ENCODE measurements at places on chromosomes 7 and 10.

GRCh38 chr7:135168489-135169140, 1.9 kb downstream of the CYREN start:
- no peak for DNase-seq

DNA sequence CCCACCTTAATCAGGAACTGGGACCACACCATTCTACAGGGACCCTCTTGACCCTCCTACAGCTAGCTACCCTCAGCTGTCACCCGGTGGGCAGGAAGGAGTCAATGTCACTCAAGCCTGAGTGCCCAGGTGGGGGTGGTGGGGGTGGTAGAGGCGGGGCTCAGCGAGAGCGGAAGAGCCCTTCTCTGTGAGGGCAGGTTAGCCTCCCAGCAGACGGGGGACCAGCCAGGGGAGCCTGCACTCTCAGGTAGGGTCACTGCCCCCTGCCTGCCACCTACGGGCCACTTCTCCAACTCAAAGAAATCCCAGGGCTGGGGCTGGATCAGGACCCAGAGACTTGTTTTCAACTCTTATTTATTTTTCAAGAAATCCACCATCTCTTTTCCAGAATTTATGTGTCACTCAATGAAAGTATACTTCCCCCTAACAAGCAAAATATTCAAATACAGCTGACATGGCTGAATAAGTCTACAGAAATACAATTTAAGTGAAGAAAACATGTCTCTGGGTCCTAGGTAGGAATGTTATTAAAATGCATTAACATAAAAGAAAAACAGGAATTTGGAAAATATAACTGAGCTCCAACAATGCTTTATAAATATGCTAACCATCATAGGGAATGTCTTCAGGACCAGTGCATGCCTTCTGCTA, 63.4 kb upstream of the DDC start:
- DNase-seq = no peak

DNA sequence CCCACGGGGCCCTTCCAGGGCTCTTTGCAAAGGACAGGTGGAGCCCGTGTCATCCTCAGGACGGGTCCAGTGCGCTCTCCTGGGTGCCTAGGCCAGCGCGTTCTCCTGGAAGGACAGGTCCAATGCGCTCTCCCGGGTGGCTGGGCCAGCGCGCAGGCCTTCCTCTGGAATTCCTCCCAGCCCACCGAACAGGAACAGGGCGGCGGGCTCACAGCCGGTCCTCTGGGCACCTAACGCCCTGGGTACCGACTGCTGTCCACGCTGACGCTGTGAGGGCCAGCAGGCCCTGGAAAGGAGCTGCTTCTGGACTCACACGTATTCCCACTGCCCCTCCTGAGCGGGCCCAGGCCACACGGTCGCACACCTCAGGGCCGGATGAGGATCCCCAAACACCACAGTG, 49.3 kb downstream of the STK32C start:
- no peak for DNase-seq

DNA sequence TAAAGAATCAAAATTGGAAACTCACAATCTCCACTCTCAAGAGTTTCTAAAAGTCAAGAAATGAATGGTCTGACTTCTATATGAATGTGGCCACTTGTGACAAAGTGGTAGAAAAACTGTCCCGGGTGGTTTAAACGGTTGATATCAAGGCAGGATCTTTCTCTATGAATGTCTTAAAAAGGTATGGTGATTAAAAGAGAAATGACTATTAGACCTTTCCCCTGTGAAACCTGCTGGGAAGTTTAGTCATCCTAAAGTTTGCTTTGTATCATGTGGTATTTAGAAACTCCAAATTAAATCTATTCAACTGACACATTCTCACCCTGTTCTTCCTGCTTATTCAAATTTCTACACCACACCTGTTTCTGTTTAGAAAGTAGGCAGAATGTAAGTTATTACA, 492.5 kb downstream of the XPNPEP1 start:
- peak; percentile 17 for DNase-seq

- no peak for DNase-seq
Observed at GRCh38 chr10:100265821-100266485, 1.5 kb downstream of the CWF19L1 start.

DNA sequence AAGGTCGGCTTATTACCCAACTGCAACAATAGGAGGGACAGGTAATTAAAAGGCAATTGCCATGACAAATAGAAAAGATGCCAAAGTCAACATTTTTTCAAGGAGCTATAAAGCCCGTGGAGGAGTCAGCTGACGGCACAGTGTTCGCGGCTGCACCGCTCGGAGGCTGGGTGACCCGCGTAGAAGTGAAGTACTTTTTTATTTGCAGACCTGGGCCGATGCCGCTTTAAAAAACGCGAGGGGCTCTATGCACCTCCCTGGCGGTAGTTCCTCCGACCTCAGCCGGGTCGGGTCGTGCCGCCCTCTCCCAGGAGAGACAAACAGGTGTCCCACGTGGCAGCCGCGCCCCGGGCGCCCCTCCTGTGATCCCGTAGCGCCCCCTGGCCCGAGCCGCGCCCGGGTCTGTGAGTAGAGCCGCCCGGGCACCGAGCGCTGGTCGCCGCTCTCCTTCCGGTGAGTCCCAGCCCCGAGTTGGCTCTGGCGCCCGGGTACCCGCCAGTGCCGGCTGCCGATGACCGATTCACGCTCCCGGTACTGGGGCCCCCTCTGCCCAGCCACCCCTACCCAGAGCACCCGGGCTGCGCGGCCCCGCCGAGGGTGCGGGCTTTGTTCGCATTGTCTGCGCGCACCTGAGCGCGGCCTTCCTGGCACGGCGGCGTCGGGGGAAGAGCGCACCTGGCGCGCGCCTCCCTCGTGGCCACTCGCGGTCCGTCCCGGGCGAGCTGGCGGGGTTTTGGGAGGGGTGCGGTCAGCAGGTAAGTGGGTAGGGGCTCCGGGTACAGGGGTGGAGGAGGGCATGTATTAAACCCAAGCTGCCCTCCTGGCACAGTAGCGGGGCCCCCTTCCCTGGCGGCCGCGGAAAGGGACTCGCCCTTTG, at the start of gene VWA2:
VWA2 (plus strand) TSS at position 138 of the 877 bp plus-strand sequence. CDS start 9,460 bp downstream, outside the sequence.
- no peak for DNase-seq

GRCh38 chr7:55212176-55212575, 153.0 kb upstream of the LANCL2 start:
- DNase-seq = no peak

GRCh38 chr7:151553356-151553755, 33.7 kb upstream of the RHEB start:
- no peak for DNase-seq

GRCh38 chr10:128280271-128280670, 154.0 kb upstream of the MKI67 start:
- DNase-seq = no peak

- peak; percentile 53 for DNase-seq
Observed at GRCh38 chr7:67484244-67484751, 487.7 kb downstream of the TYW1 start.

- no peak for DNase-seq
Observed at GRCh38 chr7:28088901-28089714, 91.5 kb downstream of the JAZF1 start.

DNA sequence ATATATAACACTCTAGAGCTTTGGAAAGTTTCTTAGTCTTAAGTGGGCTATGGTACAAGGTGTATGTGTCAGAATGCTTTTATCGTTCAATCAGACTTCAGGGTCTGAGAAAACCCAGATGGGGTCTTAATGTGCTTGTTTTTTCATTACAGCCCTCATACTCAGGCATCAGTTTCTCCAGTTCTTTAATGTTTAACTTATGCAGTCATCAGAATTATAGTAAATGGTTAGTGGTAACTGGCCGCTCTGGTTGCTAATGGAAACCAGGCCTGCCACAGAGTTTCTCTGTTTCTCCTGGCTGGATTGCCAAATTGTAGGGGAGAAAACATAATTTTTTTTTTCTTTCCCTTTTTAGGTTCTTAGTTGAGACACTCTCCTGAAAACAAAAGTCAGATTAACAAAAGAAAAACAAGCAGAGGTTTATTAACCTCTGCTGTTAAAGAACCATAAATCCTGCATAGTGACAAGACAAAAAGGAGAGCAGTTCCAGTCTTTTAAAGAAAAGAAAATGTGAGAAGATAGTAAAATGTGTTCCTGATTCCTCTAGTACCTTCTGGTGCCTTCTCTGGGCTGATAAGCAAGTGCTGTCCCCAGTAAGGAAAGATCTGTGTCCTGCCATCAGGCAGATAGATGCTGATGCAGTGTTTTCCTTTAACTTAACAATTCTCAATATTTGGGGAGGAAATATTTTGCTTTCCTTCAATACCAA, 21.5 kb upstream of the GHITM start:
- DNase-seq = no peak

DNA sequence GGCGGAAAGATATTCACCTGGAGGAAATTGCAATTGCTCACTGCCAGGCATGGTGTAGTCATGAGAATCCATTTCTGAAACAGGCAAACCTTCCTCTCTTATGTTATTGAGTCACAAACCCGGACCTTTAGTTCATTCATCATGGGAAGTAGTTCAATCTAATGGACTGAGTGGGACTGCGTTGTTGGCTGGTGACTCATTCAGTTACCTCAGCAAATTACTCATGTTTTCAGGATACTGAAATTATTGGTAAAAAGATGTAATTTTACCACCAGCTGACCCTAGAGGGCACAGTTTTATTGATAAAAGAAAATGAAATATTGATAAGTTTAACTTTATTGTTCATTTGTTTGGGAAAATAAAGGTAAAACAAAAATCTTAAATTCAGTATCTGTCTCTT, 1194.4 kb upstream of the SORCS1 start:
- peak; percentile 85 for DNase-seq

- no peak for DNase-seq
Observed at GRCh38 chr10:98513704-98514103, 67.0 kb upstream of the HPS1 start.

- peak; percentile 66 for DNase-seq
Observed at GRCh38 chr10:33952692-33953360, 618.4 kb upstream of the NRP1 start.

- DNase-seq = no peak
Observed at GRCh38 chr7:96131525-96131924, 190.4 kb downstream of the SLC25A13 start.

GRCh38 chr7:129958643-129959470, 6.1 kb upstream of the UBE2H start:
- DNase-seq = peak; percentile 58

- DNase-seq = no peak
Observed at GRCh38 chr7:127820732-127821085, 168.7 kb downstream of the SND1 start.

- peak; percentile 30 for DNase-seq
Observed at GRCh38 chr10:97762816-97763215, 9.0 kb downstream of the SFRP5 start.

DNA sequence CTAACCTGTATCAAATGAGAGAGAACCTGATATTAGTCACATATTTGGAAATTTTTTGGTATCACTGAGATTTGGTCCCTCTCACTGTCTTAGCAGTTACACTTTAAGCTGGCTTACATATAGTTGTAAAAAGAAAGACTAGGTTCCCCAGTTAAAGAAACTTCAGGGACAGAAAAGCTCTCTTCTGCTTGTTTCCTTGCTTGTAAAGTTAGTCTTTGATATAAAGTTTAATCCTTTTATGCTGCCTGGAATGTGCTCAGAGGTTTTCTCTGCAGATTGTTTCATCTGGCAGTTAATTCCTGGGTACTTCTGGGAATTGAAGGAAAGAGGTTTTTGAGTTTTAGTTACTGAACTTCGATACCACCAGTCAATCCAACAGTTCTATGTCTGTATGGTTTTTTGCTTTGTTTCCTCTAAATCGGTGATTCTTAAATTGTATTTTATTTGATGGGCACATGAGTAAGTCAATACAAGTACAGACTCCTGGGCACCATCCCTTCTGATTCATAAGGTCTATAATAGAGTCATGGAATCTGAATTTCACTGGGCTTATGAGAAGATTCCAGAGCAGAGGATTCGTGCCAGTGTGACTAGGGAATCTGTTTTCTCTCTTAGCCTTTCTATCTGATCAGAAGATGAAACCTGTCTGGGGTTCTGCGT, 1080.9 kb upstream of the C7orf33 start:
- DNase-seq = peak; percentile 38

- DNase-seq = no peak
Observed at GRCh38 chr10:15118615-15119014, 21.5 kb downstream of the RPP38 start.

DNA sequence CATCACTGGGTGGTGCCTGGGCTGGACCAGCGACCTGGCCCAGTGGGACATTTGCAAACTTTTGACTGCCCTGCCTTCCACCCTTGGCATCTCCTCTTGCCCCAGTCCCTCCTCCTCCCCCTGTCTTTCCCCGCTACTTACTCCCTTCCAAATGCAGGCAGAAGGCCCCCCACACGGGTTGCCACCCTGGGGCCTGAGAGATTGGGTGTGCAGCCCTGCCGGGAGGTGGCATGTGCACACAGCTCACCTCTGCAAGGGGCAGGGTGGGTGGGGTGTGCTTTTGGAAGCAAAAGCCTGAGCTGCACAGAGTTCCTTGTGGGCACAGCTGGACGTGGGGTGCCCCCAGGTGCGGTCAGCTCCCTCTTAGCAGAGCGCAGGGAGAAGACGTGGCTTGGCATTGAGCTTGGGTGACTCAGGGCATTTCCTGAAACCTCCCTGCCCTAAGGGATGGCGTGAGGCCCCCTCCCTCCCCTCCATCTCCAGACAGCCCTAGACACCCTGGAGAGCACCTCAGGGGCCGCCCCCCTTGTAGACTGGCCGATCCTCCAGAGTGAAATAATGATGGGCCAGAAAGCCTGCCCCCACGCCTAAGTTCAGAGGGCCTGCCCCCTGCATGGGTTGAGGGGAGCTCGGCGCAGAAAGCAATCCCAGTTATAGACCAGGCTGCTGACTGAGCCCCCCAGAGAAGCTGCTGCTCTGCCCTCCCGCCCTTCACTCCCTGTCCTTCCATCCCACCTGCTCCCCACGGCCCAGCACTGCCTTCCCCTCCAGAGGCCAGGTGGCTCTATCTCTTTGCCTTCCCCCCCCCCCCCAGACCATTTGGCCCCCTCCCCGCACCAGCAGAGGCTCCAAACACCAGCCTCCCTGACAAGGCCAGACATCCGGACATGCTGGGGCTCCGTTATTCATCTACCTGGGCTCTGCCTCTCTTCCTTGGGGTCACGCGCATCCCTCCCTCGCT, 2.3 kb upstream of the SHH start:
- DNase-seq = no peak

DNA sequence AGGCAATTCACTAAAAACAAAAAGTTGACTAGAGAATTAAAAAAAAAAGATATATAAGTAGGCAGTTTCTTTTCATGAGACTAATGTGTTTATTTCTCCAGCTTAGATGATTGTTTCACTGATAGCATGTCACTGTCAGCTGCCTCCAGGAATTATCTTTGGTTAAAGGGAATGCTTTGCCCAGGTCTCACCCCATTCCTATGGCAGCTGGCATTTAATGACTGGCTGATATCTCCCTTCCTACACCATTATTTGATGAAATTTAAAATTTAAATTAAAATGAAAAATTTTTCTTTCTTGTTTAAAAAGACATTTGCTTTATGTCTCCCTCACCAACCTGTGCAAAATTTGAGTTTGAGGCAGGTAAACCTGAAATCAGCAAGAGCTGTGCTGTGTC, 214.5 kb upstream of the PRSS1 start:
- no peak for DNase-seq

- no peak for DNase-seq
Observed at GRCh38 chr7:152105205-152105604, 79.7 kb downstream of the GALNT11 start.

DNA sequence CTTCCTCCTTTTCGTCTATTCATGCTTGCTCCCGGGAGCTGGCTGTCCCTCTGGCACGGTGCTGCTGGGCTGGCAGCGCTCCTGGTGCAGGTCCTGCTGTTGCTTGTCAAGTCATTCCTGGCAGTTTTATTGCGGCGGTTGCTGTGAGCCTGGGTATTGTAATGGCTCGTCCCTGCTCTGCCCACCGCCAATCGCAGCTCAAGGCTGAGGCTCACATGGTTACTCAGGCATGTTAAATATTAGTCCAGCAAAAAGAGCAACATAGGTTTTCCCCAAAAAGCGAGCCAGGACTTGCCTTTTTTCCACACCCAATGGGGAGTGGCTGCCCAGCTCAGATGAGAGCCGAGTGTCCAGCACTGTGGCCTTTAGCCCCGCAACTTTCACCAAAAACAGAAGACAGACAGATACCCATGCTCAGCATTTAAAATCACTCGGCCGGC, 492.9 kb upstream of the FOXK1 start:
- DNase-seq = peak; percentile 71

Data from astrocyte of the spinal cord (primary cell).